Retinal pigment epithelial cell (primary cell): ENCODE measurements at places on chromosomes 16 and 17.

GRCh38 chr17:39527220-39527813, 66.0 kb downstream of the CDK12 start:
- DNase-seq = no peak

GRCh38 chr17:14605267-14605599, 304.4 kb downstream of the HS3ST3B1 start:
- DNase-seq = no peak

GRCh38 chr17:3535253-3535995, 22.2 kb downstream of the TRPV3 start:
- peak; percentile 26 for DNase-seq

DNA sequence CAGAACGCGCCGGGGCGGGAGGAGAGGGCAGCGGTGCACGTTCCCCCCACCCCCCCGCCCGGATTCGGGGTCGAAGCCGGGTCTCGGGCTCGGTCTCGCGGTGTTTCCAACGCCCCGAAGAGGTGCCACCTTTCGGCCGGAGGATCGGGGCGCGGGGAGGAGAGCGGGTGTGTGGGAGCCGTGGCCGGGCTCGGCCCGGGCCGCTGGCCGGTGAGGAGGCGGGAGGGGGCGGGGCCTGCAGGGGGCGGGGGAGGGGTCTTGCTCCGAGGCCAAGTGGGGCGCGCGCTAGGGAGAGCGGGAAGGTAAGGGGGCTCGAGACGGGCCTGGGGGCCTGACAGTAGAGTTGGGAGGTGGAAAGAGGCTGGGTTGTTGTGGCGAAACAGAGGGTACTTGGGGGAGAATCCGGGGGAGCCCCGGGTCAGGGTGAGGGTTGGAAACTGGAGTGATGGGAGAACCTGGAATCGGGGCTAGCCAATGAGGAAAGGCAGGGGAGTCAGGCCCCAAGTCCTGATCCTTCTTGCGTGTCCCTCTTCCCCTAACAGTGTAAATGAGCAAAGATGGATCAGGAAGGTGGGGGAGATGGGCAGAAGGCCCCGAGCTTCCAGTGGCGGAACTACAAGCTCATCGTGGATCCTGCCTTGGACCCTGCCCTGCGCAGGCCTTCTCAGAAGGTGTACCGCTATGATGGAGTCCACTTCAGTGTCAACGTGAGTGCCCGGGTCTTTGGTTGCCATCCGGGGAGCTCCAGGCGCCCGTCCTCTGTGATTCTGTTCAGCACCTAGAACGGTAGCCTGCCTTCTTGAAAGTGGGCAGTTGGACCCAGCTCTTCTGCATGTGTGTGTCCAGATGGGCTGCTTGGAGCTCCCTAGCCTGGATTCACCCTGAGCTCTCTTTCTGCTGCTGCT, 873 bp downstream of the SETD1A start:
- no peak for DNase-seq

DNA sequence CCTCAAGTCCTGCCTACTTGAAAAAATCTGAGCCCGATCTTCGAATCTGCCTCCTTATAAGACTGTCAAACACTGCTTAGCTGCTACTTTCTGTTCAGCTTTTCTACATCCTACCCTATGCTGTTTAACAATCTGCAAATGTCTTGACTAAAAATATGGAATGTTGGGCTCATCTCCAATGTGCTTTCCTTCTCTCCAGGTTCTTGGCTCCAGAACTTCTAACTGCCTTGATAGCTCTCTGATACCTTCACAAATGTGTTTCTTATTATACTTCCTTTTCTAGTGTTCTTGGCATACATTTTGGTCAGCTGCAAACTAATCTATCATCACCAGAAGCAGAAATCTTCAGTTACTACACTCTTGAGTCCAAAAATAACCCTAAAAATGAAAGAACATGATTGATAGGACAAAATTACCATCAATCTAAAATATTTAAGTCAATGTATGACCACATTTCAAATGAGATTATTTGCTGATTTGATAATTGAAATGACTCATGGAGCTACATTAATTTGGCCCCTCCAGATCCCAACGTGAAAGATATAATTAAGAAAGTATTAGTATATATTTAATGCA, 372.3 kb upstream of the MON1B start:
- DNase-seq = no peak

DNA sequence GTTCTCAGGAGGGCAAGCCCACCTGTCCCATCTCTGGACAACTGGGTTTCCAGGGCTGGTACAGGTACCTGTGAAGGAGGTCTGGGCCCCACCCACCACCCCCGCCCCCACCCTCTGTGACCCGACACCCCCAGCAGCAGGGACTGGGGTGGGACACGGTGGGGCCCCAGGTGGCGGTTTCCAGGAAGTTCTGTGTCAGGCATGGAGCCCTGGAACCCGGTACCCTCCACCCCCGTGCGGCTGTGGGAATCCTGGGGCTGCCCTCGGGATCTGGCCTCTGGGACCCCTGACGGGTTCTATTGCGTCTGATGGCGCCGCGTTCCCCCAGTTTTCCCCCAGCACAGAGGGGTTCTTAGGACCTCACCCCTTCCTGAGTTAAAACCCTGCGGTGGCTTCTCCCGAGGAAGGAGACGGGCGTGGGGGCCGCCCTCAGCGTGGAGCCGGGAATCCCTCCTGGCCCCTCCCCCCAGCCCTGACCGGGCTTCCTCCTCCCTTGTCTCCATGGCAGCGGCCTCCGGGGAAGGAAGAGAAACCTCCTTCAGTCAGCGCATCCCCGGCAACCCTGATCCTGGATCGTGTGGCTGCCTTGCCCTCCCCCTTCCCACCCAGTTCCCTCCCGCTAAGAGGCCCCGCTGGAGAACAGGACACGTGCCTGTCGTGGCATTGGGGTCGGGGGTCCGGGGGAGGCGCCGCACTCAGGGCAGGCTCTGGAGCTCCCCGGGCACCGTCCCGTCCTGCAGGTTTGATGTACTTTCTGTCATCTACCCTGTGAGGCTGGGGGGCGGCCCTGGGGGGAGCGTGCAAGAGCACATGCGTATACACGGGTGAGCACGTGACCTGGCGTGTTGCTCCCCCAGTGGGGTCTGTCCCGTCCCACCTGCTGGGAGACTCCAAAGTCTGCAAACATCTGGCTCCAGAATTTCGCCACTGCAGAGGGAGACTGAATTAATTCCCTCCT, 30.3 kb downstream of the CACNA1H start:
- DNase-seq = no peak
